ENCODE measurements at places on chromosomes 13 and 19.

DNA sequence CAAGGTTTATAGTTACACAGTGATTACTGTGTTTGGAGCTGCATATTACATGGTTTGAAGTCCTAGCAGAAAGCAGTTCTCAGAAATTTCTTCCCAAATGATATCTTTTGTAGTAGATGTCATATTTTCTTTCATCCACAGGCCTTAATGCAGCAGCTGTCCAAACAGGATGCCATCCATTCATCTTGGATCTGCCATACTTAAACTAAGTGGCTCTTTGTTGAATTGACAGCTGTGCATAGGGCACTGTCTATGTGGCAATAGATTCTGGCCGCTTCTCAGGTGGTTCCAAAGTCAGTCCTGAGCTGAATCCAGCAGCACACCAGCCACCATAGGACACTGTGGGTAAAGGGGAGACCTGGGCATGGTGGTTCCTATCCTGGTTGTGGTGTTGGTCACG, 41.6 kb upstream of the SPRY2 start:
- DNase-seq, result no peak

DNA sequence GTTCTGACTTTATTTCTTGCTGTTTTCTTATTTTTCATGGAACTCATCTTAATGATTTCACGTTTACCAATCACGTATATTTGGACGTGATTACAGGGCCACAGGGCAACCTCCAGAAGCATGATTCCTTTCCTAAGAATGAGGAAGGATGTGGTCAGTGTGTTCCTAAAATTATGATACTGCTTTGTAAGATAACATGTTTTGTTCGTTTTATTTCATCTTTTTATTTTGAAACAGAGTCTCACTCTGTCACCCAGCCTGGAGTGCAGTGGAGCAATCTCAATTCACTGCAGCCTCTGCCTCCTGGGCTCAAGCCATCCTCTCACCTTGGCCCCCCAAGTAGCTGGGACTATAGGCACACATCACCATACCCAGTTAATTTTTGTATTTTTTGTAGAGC, 24.8 kb upstream of the LAIR1 start:
- DNase-seq, result no peak

GRCh38 chr19:50344661-50345318, 15.6 kb upstream of the KCNC3 start:
- DNase-seq, result no peak

- no peak for DNase-seq
Measured at GRCh38 chr19:50203281-50204080, at the start of gene MYH14. Gene MYH14, plus strand, starts transcription at chr19:50203622. Its CDS starts 6,744 bp downstream, at chr19:50210366.

DNA sequence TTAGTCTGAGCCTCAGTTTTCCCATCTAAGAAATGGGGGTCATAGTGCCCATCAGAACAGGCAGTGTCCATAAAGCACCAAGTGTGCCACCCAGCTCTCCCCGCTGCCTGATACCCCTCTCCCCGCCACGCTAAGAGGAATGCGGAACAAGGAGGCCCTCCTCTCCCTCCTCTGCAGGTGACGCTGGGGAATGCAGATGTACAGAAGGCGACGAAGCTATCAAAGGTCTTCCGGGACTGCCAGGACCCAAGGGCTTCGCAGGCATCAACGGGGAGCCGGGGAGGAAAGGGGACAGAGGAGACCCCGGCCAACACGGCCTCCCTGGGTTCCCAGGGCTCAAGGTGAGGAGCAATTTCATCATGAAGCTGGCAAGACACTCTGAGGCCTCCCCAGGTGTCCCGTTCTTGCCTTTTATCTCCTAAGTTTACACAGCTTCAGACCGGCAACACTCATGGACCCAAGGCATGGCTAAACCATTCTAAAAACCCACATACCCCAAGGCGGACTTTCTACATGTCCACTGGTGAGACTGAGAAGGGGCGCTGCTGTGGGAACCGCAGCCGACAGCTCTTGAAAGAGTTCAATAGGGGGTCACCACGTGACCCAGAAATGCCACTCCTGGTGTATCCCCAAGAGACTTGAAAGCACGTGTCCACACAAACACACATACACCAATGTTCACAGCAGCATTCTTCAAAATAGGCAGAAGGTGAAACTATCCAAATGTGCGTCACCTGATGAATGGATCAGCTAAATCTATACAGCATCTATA, 102.7 kb downstream of the RAB20 start:
- DNase-seq, result no peak

- DNase-seq, result no peak
Measured at GRCh38 chr13:40438999-40439797, 227.2 kb downstream of the FOXO1 start.

DNA sequence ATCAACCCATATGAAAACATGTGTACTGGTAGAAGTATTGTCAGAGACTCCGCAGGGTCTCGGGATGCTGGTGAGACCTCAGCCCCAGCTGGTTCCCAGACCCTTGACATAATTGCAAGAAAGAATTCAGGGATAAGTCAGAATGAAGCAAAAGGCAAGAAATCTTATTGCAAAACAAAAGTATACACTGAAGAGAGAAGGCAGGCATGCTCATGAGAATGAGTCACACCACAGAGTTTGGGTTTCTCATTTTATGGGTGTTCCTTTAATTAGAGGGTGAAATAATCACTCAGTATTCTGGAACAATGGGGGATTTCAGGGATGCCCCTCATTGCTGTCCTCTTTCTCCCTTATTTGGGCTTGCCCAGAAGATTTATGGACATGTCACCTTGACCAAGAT, 1423.8 kb upstream of the MIR17HG start:
- DNase-seq, result peak; percentile 63

- DNase-seq, result peak; percentile 92
Measured at GRCh38 chr13:40116008-40116407, 460.5 kb downstream of the COG6 start.

GRCh38 chr13:78383899-78384298, 219.5 kb downstream of the POU4F1 start:
- DNase-seq, result no peak

- no peak for DNase-seq
Measured at GRCh38 chr13:110268061-110268460, 38.9 kb downstream of the COL4A1 start.

- DNase-seq, result no peak
Measured at GRCh38 chr13:42151781-42152180, 103.3 kb downstream of the DGKH start.

GRCh38 chr13:51827254-51827653, 17.7 kb downstream of the TMEM272 start:
- DNase-seq, result no peak

DNA sequence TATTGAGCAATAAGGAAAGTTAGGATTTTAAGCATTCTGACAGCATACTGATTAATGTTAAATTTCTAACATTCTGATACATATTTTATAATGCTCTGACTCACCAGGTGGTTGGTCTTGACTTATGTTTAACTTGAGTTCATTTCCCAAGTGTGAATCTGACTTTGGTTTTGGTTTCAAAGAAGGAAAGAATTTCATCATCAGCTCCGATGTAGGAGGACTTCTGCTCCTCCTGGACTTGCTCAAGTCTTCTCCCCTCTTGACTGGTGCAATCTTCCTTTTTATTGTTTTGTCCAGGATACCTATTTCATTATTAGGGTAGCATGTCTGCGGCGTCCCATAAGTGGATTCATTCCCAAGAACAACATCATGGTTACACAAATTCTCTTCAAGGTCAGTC, 141.3 kb downstream of the RNF17 start:
- DNase-seq, result peak; percentile 47

DNA sequence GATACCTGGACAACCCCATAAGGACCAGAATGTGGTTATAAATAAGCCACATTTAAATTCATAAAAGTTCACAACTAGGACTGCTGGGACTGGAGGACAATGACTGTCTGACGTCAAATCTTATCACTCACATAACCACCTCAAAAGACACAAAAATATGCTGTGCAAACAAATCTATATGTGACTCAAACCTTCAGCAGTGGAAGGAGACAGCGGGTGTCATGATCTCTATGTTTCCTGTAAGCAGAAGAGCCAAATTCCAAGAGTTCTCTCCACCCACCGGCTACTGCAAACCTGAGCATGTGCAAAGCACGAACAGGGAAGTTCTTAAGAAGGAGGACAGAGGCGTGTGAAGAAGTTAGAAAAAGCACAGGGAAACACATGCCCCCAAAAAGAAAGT, 113.2 kb downstream of the MYCBP2 start:
- peak; percentile 51 for DNase-seq

DNA sequence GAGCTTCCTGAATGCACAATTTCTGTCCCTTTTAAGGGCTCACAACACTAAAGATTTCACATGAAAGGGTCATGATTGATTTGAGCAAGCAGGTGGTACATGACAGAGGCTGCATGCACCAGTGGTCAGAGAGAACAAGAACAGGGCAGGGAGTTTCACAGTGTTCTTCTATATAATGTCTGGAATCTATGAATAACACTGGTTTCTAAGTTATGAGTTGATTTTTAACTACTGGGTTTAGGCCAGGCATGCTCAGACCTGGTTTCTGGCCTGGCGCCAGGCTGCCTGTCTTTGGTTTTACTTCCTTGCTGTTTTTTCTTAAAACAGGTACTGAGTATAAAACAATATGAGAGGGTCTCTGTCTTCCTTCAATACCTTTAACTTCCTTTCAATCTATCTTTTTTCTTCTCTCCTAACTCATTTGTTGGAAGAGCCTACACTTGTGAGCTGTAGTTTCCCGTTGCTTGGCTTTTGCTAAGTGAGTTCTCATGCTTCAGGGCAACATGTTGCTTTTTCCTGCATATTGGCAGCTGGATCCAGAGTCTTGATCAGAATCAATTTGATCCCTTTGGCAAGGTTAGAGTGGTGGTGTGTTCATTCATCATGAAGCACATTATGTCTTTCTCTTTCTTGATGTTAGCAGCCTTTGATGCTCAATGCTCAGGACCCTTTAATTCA, 38.5 kb upstream of the FGF14 start:
- peak; percentile 67 for DNase-seq

GRCh38 chr19:10422046-10422461, 1.7 kb downstream of the PDE4A start:
- DNase-seq, result no peak

GRCh38 chr13:31096654-31097302, 64.9 kb downstream of the HSPH1 start:
- peak; percentile 73 for DNase-seq

GRCh38 chr19:51226067-51226466, 1.2 kb downstream of the CD33 start:
- DNase-seq, result no peak

DNA sequence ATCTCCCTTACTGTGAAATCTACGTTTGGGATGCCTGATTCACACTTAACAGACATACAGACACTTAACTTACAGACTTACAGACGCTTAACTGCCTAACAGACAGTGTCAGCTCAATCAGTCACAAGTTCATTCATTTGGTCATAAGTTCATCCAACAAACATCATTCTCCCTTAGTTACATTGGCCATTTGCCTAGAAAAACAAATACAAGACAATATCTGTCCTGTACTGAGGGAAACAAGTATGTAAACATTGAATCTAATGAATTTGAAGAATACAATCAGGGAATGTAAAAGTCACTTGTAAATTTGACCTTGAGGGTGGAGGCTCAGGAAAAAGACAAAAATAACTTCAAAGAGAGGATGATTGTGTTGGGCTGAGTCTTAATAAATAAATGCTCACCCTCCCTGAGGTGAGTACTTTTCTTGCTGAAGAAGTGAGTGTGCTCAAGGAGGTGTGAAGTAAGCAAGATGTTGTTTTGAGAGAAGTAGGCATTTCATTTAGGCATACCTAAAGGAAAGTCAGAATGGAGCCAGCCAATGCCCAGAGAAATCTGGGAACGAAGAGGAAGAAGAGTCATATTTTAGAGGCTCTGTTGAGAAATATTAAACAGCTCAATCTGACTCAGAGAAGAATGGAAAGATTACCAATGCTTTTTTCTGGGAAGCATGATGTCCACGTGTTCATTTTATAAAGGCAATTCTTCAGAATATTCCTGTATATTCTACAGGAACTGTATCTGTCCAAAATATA, 958.4 kb upstream of the SLC10A2 start:
- DNase-seq, result peak; percentile 63

- DNase-seq, result no peak
Measured at GRCh38 chr13:43979492-43979891, 99.8 kb downstream of the LACC1 start.

GRCh38 chr13:112836940-112837339, 132.1 kb upstream of the MCF2L start:
- DNase-seq, result no peak

DNA sequence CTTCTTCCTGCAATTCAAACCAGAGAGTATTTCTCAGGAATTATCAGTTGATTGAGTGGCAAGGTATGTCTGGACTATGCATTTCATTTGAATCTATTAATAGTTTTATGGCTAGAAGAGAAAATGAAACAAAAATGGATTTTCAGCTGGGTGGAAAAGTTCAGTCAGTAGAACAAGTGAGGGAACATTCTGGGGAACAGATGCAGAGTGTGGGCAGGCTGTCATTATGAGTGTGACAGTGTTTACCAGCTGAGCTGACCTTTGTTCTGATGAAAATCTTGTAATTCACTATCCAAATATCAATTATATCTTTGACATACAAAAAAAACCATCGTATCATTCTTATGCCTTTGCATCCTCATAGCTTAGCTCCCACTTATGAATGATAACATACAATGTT, 2.6 kb upstream of the CLC start:
- no peak for DNase-seq

- DNase-seq, result no peak
Measured at GRCh38 chr13:99749271-99750019, 222.1 kb downstream of the ZIC5 start.

DNA sequence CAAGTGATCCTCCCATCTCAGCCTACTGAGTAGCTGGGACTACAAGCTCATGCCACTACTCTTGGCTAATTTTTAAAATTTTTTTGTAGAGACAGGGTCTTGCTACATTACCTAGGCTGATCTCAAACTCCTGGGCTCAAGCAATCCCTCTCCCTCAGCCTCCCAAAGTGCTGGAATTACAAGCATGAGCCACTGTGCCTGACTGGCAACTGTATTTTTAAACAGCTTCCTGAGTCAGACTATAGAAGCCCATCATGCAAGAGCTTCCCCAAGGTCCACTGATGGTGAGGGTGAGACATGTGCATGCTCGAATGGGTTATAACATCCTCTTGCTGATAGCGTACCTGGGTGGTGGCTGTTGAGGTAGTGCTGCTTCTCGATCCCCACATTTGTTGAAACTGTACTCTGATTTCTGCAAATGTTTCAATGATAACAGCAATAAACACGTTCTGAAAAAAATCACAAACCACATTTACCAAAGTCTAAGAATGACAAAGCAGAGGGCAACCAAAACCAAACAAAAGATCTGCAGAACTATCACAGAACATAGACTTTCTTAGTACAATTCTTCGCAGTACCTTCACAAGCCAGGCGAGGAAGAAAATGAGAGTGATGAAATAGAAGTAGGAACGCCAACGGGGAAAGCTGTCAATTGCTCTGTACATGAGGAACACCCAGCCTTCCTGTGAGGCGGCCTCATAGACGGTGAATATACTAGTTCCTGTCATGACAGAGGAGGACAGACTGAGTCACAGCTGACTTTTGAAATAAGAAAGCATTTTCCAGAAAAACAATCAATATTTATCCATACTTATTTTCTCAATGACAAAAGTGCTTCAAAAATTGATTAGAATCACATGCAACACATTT, 124.4 kb downstream of the NALCN start:
- no peak for DNase-seq

GRCh38 chr13:79812070-79812850, 331.3 kb downstream of the NDFIP2 start:
- no peak for DNase-seq

Measured in bronchial epithelial cell (primary cell).